GM19239 (cell line): ENCODE measurements at places on chromosomes 2 and 18.

GRCh38 chr2:146669735-146670134 is 1175.1 kb upstream of the ACVR2A start:
- DNase-seq: no peak

DNA sequence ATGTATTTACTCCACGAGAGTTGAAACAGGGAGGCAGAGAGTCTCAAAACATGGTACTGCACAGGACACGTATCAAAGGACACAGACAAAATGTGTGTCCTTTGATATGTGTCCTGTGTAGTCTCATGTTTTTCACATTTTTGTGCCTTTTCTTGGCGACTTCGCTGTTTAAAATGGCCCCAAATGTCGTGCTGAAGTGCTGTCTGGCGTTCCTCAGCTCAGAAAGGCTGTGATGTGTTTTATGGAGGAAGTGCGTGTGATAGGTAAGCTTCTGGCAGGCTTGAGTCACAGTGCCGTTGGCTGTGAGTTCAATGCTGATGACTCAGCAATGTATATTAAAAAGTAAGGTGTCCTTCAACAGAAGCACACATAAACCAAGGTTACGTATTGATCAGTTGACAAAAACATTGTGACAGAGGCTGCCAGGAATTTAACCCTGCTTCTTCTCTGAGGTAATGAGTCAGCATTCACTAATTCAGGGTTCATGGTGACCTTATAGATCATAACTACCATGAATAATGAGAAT is 78.2 kb downstream of the DYSF start:
- no peak for DNase-seq

DNA sequence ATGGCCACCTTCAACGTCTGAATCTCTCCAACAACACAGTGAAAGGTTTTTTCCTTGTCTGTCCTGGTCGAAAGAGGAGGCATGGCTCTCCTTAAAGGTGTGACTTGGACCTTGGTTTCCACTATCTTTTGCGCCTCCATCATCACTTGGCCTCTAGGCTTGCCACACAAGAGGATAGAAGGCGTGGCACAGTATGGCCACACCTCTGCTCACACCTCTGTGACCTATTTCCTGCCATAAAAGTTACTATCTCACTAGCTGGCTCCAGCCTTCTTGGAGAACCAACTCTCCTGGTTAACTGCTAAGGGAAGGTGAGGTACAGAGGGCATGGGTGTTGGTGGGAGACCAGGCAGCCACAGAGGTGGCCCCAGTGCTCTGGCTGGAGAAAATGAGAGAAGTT is 165.9 kb downstream of the UXS1 start:
- DNase-seq: no peak

- no peak for DNase-seq
Measured at GRCh38 chr2:40105593-40105992, 326.5 kb upstream of the THUMPD2 start.

DNA sequence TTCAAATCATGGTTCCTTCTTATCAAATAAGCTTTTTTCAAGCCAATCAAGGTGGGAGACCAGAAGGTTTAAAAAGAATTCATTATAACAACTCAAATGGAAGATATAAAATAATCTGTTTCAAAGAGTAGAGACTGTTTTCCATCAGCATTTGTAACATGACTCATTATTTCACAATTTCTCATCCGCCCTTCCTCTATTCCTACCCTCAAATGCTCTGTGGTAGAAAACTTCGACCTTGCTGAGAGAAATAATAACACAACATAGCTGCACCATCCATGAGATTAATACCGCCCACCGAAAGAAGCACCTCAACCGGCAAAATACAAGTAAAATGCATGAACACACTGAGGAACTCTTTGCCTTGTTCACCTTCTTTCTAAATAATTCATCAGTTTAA is 2039.2 kb upstream of the CELF4 start:
- no peak for DNase-seq
